ENCODE measurements at places on chromosomes 5 and 9. TPM values are rescaled to one million over a fixed set of nuclear protein-coding genes. Genes with fewer than 3 reads are reported as not detected.

GRCh38 chr5:72818866-72819534 lies 2.5 kb downstream of the TNPO1 start:
- H3K4me1 ChIP-seq: no peaks in the 10 kb centered on the region
- peak; percentile 34 for DNase-seq
- H3K27ac ChIP-seq: peak overlapping the region; percentile 93

GRCh38 chr5:102528600-102528999 lies 29.8 kb upstream of the SLCO6A1 start:
- H3K27ac ChIP-seq: no peak overlapping the region
- DNase-seq: no peak

DNA sequence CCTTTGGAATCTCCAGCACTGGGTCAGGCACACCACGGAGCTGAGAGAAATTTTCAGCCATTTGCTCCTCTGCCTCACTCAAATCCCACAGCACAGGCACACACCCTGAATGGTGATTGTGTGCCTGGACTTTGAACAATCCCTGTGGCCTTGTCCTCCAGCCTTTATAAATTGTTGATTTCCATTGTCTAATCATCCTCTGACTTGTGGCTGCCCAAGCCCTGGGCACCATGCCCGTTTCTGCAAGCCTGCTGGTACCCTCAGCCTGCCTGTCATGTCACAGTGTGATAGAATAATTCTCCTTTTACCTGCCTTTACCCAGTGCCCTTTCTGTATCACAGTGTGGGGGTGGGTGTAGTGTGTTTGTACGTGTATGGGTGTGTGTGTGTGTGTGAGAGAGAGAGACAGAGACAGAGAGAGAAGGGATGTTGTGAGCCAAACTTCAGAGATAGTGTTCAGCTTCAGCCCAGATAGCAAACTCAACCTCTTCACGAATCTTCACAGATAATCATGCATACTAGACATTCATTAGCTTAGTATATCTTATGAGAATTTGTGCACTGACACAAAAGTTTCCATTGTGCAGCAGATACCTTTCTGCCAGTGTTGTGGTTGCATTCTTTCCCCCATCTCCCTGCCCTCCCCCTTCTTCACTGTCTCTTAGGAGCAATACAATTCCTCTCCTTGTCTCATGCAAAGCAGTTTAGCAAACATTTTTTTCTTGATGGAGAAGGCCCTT lies 27.8 kb upstream of the SLC44A1 start:
- no peak overlapping the region for H3K4me3 ChIP-seq
- H3K27ac ChIP-seq: no peak overlapping the region
- no peak for DNase-seq
- H3K36me3 ChIP-seq: no peaks in the 10 kb centered on the region
- no peaks in the 10 kb centered on the region for H3K27me3 ChIP-seq

- no peak for DNase-seq
- H3K4me1 ChIP-seq: no peaks in the 10 kb centered on the region
- H3K36me3 ChIP-seq: no peaks in the 10 kb centered on the region
- H3K4me3 ChIP-seq: no peak overlapping the region
- no peak overlapping the region for H3K27ac ChIP-seq
- H3K27me3 ChIP-seq: no peaks in the 10 kb centered on the region
Observed at GRCh38 chr5:115616472-115616871, 9.4 kb downstream of the TMED7 start.

TMC1 gene
- 0.90 TPM for total RNA-seq

All from uterus (tissue), 4 donors.